Activated naive CD4-positive, alpha-beta T cell treated with Interleukin-2 at 50 U/mL for 16 hours (primary cell): ENCODE measurements at places on chromosomes 1 and 21.

- no peak for DNase-seq
Observed at GRCh38 chr1:38287036-38287435, 240.4 kb upstream of the POU3F1 start.

GRCh38 chr1:216224233-216224632 lies 199.0 kb downstream of the USH2A start:
- DNase-seq: no peak

DNA sequence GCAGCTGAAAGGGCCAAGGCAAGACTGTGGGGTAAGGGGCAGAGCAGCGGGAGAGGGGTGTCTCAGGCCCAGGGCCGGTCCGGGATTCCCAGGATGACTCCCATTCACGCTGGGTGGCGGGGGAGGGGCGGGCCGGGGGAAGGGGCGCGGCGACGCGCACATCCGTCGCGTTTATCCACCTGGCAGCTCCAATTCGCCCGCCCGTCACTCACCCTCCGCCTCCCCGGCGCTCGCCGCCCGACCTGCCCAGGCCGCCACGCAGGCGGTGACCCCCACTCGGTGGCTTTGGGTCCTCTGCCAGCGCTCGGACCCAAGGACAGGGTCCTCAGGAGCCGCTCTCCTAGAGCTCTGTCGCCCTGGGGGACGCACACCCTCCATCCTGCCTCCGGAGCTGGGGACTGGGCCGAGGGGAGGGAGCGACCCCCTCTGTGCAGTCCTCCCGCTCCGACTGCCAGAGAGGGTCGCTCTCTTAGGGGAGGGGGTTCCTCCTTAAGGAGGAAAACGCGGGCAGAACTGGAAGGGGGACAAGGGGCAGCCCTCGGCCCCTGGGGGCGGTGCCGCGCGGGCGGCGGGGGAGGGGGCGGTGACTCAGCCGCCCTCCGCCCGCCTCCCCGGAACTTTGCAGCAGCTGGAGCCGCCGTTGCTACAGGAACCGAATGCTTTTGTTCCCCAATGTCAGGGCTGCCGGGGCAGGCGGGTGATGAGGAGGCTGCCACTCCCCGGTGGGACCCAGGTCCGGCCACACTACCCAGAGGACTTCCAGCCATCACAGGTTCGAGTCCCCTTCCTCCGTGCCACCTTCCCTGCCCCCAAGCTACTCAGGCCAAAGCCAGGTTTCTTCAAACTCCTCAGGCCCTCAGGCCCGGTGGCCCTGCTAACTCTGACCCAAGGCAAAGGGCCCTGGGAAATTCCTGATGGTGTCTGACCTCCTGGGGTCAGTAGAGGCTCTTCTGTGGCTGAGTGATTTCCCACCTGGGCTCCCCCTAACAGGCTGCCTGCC lies 3.4 kb downstream of the ADGRB2 start:
- DNase-seq: peak; percentile 61

DNA sequence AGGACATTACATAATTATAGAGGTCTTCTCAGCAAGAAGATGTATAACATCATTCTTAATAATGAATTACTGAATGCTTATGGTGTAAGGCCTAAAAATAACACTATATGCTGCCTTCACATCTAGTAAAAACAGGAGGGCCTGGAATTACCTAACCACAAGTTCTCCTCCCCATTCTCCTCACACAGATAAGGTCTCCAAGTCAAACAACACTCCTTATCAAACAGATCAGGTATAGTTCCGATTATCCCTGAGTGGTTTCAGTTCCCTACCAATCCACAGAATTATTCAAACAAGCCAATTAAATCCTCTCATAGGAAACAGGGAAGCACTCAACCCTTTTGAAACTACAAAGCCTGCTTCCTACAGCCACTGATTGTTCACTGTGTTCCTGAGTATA lies 4.0 kb upstream of the AGBL4 start:
- DNase-seq: no peak

DNA sequence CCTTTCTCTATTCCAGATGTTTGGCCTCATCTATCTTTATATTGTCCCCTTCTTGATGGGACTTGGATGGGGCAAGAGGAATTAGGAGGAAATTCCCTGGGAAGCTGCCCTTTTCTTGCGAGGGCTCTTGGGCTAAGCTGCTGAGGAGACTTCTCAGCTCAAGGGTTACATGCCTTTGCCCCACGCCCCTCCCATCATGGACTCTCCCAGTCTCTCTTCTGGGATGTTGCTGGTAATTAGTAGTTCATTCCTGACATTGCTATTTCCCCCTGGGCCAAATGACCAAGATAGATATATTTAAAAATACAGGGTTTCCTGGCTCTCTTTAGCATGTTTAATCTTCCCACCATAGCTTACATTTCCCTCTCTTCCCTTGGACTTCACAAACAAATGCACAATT lies 90.6 kb upstream of the RALGPS2 start:
- DNase-seq: no peak

DNA sequence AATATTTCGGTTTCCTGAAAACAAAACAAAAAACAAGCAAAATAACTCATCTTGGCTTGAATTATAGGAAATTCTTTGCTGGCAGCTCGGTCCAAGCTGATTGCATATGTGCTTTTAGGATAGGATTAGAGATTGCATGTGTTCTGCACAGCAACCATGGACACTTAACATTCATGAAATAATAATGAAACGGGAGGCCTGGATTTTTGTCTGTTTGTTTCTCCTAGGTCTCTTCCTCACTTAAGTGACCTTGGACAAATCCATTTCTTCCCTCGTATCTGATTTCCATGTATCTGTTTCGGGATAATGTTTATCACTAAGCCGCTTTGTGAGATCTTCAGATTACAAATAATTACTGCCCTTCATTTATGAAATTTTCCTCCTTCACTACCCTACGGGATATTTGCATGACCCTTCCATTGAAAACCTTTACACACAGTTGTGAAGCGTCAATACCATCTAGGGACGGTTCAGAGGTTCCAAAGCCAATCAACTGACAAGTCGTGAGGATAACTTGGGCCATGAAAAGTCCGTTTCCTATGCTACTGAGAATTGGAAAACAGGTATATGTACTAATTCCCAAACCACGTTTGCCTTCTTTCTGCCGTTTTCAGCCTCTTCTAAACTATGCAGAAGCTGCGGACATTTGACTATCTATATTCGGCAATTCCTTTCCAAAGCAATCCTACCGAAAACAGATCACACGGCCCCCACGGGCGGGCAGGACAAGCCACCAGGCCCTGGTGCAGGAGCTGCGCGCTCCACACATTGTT lies 1.3 kb upstream of the H3-3A start:
- DNase-seq: no peak

- DNase-seq: no peak
Observed at GRCh38 chr1:111920221-111921024, 69.0 kb downstream of the KCND3 start.

- no peak for DNase-seq
Observed at GRCh38 chr1:78032996-78033796, 12.6 kb upstream of the GIPC2 start.

DNA sequence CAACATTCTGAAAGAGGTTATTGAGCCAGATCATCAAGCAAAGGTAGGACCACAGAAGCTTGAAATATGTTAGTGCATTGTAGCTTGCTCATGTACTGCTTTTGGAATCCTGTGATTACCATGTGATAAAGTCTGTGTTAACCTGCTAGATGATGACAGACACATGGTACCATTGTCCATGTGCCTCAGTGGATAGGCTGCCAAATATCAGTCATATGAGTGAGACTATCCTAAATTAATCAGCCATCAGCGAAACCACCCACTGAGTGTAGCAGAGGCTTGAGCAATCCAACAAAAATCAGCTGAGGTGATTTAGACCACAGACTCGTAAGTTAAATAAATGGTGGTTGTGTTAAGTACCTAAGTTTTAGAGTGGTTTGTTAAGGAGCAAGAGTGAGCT lies 32.7 kb upstream of the CRB1 start:
- DNase-seq: no peak

DNA sequence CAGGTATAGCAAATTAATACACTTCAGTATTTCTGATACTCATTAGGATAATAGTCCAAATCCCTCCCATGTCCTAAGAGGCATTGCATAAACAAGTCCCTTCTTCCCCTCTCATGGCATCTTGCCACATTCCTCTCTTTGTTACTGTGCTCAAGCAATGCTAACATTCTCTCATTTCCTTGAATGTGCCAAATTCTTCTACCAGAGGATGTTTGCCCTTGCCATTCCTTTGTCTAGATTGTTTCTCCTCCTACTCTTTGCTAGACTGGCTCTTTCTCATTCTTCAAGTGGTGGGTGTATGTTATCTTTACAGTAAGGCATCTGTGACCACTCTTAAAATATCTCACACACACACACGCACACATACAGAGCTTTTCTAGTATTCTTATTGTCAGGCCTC lies 621.0 kb upstream of the CXADR start:
- no peak for DNase-seq

GRCh38 chr1:160874935-160875334 lies 10.0 kb downstream of the ITLN1 start:
- DNase-seq: peak; percentile 6

GRCh38 chr1:5688081-5689077 lies 303.8 kb downstream of the NPHP4 start:
- no peak for DNase-seq

- DNase-seq: no peak
Observed at GRCh38 chr1:230071316-230071715, 4.3 kb downstream of the GALNT2 start.

- no peak for DNase-seq
Observed at GRCh38 chr1:202858331-202858730, 30.6 kb downstream of the RABIF start.

- DNase-seq: no peak
Observed at GRCh38 chr1:168319691-168320090, 39.0 kb downstream of the TBX19 start.

GRCh38 chr21:41641510-41641815 lies 125.4 kb downstream of the RIPK4 start:
- no peak for DNase-seq

DNA sequence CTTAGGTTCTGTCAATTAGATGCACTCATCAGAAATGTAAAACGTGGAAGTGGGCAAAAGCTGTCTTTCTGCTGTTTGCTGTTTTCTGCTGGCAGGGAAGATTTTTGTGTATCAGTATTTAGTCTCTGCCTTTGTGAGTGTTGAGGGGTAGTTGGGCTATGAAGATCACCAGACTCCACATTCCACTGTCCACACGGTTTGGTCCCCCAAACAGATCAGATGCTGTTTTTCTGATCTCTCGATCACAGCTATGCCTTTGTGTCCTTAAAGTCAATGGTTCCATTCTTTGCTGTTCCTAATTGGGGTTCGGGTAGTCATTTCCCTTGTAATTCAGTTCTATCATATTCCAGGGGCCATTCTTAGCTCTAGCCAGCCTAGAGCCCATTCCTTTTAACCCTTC lies 27.0 kb upstream of the NPL start:
- no peak for DNase-seq

DNA sequence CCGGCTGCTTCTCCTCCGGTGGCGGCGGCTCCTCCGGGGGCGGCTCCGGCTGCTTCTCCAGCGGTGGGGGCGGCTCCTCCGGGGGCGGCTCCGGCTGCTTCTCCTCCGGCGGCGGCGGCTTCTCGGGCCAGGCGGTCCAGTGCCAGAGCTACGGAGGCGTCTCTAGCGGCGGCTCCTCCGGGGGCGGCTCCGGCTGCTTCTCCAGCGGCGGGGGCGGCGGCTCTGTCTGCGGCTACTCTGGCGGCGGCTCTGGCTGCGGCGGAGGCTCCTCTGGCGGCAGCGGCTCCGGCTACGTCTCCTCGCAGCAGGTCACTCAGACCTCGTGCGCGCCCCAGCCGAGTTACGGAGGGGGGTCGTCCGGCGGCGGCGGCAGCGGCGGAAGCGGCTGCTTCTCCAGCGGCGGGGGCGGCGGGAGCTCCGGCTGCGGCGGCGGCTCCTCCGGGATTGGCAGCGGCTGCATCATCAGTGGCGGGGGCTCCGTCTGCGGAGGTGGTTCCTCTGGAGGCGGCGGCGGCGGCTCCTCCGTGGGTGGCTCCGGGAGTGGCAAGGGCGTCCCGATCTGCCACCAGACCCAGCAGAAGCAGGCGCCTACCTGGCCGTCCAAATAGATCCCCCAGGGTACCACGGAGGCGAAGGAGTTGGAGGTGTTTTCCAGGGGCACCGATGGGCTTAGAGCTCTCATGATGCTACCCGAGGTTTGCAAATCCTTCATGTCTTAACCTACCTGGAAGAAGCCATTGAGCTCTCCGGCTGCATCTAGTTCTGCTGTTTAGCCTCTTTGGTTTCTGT lies 2.0 kb downstream of the LORICRIN start:
- DNase-seq: no peak

- no peak for DNase-seq
Observed at GRCh38 chr1:77446841-77447555, 165.2 kb downstream of the AK5 start.

DNA sequence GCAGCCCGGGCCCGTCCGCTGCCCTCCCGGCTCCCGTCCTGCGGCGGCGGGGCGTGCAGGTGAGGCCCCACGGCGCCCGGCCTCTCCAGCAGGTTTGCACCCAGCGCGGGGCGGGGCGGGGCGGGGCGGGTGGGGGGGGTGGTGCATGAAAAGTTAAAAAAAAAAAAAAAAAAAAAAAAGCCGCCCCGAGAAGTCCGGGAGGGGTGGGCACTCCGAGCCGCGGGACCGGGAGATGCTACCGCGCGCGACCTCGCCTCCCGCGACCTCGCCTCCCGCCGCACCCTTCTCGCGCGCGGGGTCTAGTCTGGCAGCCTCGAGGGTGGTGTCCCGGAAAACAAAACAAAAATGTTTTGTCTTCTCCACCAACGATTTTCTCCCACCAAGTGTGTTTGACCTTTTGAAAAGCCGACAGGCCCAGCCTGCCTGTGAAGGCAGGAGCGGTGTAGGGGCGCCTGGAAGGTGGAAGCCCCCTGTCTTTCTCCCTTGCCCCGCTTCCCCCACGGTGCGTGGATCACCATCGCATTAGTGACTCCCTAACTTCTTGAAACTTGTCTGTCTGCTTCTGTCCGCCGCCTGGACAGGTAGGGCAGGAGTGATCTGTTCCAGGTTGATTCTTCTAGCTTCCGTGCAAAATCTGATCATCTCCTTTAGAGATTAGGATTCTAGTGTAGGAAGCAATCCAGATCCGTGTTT lies 569 bp downstream of the RCAN3 start:
- DNase-seq: peak; percentile 34

DNA sequence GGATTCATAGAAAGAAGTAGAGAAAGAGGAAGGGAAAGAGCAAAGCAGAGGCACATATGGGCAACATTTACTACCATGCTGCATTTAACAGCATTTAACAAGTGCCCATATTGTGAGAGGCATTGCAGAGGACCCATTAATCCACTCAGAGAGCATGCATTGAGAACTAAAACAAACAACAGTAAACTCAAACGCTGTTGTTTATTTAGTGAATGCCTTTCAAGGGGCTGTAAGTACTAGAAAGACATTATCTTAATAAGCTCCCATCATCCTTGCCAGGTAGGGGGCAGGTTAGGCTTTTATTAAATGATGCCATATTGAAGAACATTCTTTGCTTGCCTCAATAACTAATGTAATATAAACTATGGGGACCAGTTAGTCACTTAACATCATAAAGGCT lies 254.3 kb upstream of the DAB1 start:
- no peak for DNase-seq

DNA sequence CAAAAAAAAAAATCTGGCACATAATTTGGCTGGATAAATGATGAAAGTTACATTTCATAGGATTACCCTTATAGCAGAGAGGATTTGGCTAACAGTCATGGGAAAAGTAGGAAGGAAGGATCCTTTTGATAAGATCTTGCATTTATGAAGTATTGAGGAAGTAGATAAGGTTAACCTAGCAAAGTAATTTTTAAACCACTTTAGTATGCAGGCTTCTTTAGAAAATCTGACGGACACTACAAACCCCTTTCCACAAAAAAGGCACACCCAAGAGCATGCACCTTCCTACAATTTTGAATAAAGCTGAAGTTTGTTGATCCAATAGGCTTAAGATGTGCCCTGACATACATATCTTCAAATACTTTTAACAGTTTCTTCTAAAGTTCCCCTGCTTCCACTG lies 275.2 kb downstream of the GRIK1 start:
- no peak for DNase-seq

- no peak for DNase-seq
Observed at GRCh38 chr1:175015243-175015642, 8.0 kb downstream of the MRPS14 start.
